Daoy (cell line): ENCODE measurements at places on chromosomes 7 and 10.

DNA sequence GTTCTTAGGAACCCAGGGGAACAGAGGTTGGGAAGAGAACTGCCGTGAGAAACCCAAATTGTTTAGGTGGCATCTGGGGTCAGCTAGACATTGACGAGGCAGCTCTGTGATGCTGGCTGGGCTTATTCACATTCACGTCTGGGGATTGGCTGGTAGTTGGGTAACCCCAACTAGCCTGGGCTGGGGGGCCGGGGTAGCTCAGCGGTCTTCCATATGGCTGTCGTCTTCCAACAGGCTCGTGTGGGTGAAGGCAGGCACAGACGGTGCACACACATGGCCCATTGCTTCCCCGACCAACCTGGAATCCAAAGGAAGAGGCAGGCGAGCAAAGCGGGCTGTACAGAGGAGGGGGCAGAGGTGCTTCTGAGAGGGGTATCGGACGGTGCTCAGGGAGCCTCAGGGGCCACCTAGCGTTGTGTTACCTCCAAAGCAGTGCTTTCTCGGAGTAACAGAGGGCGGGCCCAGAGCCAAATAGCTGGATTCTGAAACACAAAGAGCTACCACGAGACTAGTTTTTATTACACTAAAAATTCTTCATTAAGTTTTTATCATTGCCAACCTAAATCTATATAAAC lies 34.5 kb downstream of the MKI67 start:
- DNase-seq, result peak; percentile 25

GRCh38 chr7:134926396-134926795 lies 59.9 kb upstream of the AGBL3 start:
- DNase-seq, result no peak

GRCh38 chr7:71488308-71488707 lies 356.4 kb downstream of the GALNT17 start:
- DNase-seq, result no peak

DNA sequence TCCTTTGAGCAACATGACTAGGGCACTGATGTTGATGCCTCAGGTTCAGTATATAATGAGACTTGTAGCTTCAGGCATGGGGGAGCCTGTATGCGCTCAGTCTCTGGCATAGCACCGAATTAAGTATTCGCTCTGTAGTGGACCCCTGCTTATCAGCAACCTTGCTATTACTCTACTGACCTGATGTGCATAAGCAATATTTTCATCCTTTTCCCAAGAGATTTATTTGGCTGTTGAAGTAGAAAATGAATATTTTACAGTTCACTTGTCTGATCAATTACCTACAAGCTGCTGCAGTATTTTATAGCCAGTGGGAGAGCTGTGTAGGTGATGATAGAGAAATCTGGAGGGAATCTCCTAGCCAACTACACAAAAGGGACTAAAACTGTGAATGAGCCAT lies 781.6 kb upstream of the PHF14 start:
- DNase-seq, result no peak

DNA sequence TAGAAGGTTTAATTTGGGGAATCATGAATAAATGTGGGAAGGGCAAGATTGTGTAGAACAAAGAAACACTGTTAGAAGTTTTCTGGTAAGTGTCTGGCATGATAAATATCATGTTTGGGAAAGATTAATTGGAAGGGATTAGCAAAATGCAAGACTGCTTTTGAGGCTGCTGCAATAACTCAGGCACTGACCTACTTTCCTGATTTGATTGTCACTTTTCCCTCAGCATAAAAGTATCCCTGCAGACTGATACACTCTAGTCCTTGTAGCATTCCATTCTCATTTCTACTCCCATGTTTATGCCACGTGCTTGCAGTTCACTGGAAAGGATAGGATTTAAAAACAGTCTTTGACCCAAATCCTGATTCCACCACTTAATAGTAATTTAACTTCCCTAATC lies 303.3 kb upstream of the SEMA3A start:
- DNase-seq, result no peak

DNA sequence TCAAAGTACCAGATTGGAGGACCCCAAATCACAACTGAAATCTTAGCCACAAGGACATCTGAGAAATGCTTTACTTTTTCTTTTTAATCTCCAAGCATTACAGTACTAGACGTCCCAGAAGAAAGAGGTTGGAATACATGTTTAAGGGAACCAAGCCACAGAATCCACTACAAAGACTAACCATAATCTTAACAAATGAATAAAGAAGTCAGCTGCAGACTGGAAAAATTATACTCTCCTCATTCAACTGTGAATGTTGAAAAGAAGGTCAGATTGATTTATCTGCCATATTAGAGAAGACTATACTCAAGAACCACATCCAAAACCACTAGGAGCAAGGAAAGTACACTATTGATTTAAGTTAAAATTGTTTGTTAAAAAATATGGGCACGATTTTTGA lies 102.1 kb upstream of the ABCB5 start:
- DNase-seq, result no peak

GRCh38 chr7:37488163-37488764 lies 39.6 kb upstream of the ELMO1 start:
- no peak for DNase-seq

- DNase-seq, result no peak
Measured at GRCh38 chr10:1502451-1502850, 234.9 kb downstream of the ADARB2 start.

DNA sequence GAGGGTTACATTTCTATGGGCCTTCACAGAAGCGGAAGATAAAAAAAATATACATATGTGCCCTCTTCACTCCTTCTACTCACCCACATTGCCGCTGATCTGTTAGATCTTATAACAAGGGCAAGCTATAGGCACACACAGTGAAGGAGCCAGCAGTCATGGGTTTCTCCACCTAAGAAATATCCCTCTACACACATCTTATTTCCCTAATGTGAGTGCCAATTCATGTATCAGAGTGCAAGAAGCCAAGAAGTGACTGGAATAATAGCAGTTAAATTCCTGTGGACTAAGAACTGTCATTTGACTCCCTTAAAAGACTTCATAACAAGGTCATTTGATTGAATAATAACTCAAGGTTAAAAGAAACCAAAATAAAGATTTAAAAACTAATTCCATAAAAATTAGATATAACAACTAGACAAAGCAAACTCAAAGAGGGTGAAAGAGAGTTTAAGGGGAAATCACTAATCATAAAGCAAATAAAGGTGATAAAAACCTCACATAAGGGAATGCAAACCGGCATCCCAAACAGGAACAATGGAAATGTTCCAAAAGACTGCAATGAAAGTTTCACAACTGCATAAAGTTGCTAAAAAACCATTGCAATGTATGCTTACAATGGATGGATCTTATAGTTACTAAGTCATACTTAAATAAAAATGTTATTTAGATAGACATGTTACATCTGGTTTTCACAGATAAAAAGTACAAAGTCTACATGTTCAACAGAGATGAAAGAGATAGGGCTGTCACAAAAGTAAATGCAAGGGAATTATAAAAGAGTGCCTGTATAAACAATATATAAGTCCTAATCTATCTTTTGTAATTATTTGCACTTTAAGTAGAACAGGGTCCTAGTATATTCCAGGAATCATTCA lies 42.8 kb downstream of the ARHGAP21 start:
- no peak for DNase-seq

DNA sequence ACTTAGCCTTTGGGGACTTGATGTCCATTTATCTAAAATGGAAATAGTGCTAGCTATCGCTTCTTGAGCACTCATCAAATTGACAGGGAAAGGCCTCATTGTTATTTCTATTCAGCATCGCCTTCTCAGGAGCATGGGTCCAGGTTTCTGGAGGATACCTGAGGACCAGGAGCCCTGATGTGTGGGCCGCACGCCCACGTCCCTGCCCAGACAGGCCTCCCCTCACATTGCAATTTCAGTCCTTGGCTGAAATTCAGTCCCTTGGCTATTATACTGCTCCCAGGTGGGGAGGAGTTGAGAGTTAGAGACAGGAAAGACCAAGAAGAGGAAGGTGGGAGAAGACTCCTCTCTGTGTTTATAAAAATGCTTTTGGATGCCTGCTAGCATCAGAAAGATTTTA lies 38.9 kb downstream of the GPRIN2 start:
- no peak for DNase-seq

GRCh38 chr7:121530227-121531174 lies 134.4 kb upstream of the FAM3C start:
- DNase-seq, result peak; percentile 99

DNA sequence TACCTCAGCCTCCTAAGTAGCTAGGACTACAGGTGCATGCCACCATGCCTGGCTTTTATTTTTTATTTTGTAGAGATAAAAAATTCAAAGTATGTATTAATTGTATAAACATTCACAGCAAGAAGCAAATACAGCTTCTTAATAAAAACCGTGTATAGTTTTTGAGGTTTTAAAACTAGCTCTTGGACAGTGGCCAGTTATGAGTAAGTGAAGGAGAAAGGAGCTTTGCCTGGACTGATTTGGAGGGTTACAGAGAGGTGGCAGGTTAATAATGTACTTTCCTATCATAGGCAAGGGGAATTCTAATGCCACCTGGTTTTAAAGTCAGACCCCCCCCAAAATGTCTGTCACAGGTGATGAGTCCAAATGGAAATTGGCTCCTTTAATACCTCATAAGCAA lies 43.4 kb downstream of the ZNRF2 start:
- DNase-seq, result no peak

GRCh38 chr7:106367018-106367420 lies 82.2 kb upstream of the NAMPT start:
- DNase-seq, result peak; percentile 62

GRCh38 chr7:122304996-122305421 lies 459 bp upstream of the FEZF1 start:
- DNase-seq, result no peak

DNA sequence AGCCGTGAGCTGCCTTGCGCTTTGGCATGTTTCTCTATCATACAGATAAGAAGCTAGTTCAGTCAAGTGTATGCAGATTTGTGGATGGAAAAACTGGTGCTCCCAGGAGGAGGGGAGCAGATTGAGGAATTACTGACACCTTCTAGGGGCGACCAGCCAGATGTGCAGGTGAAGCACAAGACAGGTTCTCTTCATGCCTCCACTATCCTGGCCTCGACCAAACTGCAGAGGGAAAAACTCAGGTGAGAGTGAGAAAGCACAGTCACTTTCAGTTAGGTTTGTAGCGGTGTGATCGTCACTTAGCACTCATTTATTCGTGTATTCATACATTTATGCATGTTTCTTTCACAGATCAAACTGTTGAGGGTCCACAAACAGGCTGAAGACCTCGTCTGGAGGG lies 600 bp upstream of the DBNL start:
- no peak for DNase-seq

GRCh38 chr7:98974205-98974604 lies 95.9 kb downstream of the TRRAP start:
- no peak for DNase-seq

GRCh38 chr10:117948493-117948892 lies 98.2 kb downstream of the RAB11FIP2 start:
- DNase-seq, result no peak

DNA sequence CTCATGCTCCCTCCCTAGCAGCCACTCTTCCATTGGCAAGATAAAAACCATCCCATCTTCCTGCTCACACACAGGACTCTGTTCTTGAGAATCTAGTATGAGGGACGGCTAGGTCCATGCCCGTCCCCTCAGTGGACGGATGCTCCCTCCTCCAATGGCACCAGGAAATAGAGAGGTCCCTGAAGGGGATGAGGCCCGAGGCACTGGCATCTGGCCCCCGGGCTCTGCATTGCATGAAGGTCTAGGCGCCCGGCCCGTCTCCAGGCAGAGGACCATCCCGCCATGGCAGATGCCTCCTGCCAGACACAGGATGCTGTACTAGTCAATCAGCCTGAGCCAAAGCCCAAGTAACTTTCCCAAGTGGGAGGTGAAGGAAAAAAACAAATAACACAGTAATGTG lies 15.0 kb downstream of the PRKAG2 start:
- no peak for DNase-seq

GRCh38 chr7:25823571-25823970 lies 328.4 kb upstream of the NFE2L3 start:
- no peak for DNase-seq
